ENCODE measurements at places on chromosomes 3 and 15.

GRCh38 chr15:39493424-39494067 lies 87.3 kb upstream of the THBS1 start:
- no peak for DNase-seq

DNA sequence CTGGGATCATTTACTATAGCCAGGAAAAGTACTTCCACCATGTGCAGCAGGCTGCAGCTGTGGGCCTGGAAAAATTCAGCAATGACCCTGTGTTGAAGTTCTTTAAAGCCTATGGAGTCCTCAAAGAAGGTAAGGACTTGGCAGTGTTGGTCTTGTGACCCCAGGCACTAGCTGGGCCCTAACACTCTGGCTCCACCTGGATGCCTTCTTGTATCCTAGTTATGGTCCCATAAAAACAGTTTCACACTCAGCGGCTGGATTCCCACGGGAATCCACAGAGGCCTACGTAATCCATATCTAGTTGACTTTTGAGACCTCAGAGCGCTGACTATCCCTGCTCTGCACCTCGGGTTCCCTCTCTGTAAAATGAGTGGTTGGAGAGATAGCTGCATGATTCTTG lies 1.6 kb downstream of the TTC21A start:
- DNase-seq = no peak

- DNase-seq = no peak
Observed at GRCh38 chr3:14318646-14319045, 83.8 kb upstream of the SLC6A6 start.

- DNase-seq = no peak
Observed at GRCh38 chr15:64634027-64634426, 141.4 kb downstream of the RBPMS2 start.

DNA sequence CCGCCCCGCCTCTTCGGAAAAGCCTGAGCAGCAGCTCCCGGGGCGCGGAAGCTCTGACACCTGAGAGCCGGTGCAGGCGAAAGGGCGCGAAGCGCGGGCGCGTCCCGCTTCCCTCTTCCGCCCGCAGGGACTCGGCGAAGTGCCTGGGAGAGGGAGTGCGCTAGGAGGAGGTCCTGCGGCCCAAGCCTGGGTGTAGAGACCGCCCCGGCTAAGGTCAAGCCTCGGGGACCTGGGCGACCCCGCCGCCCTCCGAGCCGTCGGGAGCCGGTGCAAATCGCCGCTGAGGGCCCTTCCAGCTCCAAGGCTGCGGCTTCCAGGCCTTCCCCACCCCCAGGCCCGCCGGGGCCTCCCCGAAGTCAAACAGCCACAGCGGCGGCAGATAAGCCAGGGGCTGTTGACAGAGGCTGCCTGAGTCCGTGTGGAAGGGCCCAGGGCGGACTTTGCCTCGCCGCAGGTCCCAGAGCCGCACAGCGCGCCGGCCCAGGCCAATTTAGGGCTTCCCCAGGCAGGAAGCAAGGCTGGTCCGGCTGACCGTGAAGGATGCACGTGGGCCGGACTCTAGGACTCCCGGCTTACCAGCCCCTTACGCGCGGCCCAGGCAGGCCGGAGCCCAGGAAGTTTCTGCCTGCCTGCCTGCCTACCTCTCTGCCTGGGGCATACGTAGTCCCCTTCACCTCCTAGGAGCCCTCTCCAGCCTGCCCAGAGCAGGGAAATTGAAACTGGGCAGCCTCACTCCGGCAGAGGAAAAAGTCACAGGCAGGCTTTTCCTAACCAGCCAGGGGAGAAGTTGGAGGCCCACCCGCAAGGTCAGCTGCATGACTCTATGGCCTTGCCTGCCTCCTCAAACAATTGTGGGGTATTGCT lies 2.3 kb downstream of the ITPKA start:
- no peak for DNase-seq

GRCh38 chr15:31402511-31403056 lies 75.9 kb downstream of the KLF13 start:
- peak; percentile 66 for DNase-seq

DNA sequence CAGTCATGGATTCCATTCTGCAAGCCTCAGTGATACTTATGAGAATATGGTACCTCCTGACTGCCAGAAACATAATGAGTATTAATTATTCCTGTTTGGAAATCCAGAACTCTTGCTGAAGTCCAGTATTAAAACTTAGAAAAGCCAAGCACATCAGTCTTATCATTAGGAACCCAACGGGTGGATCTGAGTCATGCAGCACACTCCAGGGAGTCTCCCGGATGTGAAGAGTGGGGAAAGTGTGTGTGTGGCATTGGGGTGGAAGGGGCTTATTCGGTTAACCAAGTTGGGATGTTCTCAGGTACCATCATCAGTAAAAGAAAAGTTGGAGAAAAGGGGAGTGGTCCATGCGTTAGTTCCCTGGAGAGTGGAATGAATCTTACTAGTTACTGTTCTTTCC lies 181.1 kb downstream of the PLCL2 start:
- DNase-seq = no peak

- peak; percentile 10 for DNase-seq
Observed at GRCh38 chr3:107450254-107450893, 72.4 kb upstream of the BBX start.

DNA sequence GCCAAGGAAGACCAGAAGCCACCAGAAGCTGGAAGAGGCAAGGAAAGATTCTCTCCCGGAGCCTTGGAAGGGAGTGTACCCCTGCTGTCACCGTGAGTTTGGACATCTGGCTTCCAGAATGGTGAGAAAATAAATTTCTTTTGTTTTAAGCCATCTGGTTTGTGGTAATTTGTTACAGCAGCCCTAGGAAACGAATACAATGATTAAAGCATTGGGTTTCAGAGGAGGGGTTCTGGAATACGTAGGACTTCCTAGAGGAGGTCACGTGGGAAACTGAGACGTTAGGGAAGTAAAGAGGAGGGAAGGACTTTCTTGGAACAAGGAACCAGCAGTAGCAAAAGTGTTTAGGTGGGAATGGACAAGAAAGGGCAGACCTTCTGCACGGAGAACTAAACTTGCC lies 377.7 kb downstream of the IL20RB start:
- DNase-seq = no peak

- DNase-seq = no peak
Observed at GRCh38 chr3:54443561-54444161, 321.3 kb downstream of the CACNA2D3 start.

- no peak for DNase-seq
Observed at GRCh38 chr3:187888701-187889100, 143.4 kb upstream of the BCL6 start.

DNA sequence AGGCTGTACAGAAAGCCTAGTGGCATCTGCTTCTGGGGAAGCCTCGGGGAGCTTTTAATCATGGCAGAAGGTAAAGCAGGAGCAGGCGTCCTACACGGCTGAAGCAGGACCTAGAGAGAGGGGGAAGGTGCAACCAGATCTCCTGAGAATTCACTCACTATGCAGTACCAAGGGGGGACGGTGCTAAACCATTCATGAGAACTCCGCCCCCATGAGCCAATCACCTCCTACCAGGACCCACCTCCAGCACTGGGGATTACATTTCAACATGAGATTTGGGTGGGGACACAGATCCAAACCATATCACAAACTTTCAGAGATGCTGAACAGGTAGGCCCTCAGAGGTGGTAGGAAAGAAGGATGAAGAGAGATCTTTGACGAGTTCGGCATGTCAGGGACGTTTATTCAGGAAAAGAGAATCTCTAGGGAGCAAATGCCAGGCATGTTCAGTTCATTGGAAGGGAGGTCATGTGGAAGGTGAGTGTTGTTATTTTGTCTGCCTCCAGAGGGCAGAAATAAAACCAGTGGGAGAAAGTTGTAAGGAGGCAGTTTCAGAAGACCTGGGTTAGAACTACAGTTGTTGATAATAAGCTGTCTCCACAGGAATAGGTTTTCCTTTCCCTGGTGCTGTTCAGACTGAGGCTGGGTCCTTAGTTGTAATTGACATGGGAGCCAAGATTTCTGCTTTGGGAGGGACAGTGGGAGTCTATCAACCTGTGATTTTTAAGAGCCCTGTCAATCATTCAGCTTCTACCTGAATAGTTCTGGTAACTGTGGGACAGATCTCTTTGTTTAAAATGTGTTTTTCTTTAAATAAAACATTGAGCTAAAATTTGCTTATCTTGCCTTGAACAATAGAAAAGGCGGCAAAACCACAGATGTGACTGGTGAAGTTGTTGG lies 4.3 kb upstream of the FNDC3B start:
- peak; percentile 23 for DNase-seq

- DNase-seq = no peak
Observed at GRCh38 chr3:134680796-134681521, 30.1 kb upstream of the KY start.

- DNase-seq = no peak
Observed at GRCh38 chr3:160747422-160747821, 8.6 kb upstream of the PPM1L start.

GRCh38 chr3:30285188-30286006 lies 321.0 kb upstream of the TGFBR2 start:
- DNase-seq = peak; percentile 47

GRCh38 chr15:28037969-28038590 lies 61.0 kb downstream of the OCA2 start:
- DNase-seq = no peak

GRCh38 chr15:51180011-51180410 lies 85.3 kb upstream of the TNFAIP8L3 start:
- no peak for DNase-seq

GRCh38 chr15:39313467-39313866 lies 267.4 kb upstream of the THBS1 start:
- no peak for DNase-seq

DNA sequence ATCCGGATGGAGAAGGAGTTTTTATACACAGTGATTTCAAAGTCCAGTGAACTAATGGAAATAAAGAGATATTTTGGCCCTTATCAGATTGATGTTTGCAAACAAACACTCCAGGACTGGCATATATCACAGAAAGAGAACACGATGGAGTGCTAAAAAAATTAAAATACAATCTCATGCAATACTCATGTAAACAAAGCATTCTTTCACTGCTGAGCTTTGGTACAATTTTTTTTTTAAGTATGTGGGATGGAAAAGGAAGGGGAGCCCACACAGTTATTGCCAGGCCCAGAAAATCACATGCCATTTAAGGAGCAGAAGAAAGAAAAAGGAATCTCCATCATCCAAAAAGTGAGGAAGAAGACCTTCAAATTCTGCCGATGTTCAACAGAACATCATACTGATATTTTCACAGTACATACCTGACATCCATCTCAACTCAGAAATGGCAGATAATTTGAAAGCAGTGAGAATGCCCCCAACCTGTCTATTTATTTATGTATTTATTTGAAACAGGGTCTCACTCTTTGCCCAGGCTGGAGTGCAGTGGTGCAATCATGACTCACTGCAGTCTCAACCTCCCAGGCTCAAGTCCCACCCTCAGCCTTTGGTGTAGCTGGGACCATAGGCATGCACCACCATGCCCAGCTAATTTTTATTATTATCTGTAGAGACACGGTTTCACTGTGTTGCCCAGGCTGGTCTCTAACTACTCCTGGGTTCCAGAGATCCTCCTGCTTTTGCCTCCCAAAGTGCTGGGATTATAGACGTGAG lies 107.5 kb upstream of the SLC2A2 start:
- DNase-seq = no peak

- no peak for DNase-seq
Observed at GRCh38 chr3:46082849-46083248, 55.6 kb upstream of the XCR1 start.

GRCh38 chr15:69338535-69339213 lies 40.0 kb downstream of the PAQR5 start:
- no peak for DNase-seq

- DNase-seq = no peak
Observed at GRCh38 chr15:45635191-45635638, 386 bp downstream of the SQOR start.

DNA sequence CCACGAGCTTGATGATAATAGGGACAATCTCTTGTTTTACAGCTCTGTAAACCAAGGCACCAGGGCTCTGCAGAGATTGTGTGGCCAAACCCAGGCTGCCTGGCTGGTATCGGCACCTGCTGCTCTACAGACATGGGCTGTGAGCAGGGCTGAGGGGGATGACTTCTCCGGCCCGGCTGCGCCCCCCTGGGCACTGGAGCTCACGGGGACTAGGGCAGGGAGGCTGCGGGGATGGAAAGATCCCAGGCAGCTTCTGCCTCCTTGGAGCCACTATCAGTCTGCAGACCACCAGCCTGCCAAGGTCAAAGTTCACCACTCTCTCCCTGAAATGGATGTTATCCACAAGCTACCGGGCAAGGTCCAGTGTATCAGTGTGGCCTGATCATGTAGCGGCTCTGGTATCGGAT lies 22.0 kb upstream of the PIGZ start:
- DNase-seq = no peak

GRCh38 chr3:131731709-131732108 lies 228.9 kb upstream of the MRPL3 start:
- DNase-seq = no peak

- peak; percentile 93 for DNase-seq
Observed at GRCh38 chr3:113231827-113232253, 20.5 kb downstream of the BOC start.

GRCh38 chr15:52790169-52790708 lies at the start of gene ONECUT1:
Gene ONECUT1 (minus strand): TSS chr15:52790336. CDS start chr15:52789884, 452 bp downstream.
- DNase-seq = peak; percentile 25

- peak; percentile 25 for DNase-seq
Observed at GRCh38 chr3:159232966-159233365, 431.1 kb downstream of the MFSD1 start.

GRCh38 chr3:56122911-56123310 lies 345.4 kb downstream of the ERC2 start:
- no peak for DNase-seq

GRCh38 chr3:157160658-157161424 lies 894 bp upstream of the CCNL1 start:
- peak; percentile 92 for DNase-seq

DNA sequence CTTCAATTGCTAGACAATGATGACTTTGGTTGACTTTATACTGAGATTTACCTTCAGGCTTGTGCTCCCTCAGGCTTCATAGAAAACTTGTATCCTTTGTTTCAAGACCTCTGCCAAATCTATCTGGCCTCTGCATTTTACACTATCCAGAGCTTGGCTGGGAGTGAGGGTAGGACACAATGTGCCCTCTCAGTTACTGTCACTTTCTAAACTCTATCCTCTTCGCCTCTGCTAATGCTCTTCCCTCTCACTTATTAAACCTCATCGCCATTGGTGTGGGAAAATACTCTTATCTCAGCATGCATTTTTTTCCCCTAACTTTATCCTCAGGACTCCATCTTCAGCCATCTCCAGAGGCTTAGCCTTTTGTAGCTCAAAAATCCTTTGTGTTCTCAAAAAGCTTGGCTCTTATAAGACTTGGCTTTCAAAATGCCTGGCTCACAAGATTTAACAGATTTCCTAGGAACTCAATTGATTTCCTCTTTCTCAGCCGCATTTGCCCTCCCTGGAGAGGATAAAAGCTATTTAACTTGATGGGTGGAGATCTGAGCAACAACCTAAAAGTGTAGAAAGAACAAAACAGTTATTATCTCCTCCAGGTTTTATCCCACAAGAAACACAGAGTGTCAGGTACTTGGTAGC lies 28.3 kb downstream of the SUCNR1 start:
- no peak for DNase-seq

GRCh38 chr3:57820479-57820878 lies 64.4 kb downstream of the SLMAP start:
- DNase-seq = no peak

GRCh38 chr3:134299888-134300206 lies 49.2 kb upstream of the RYK start:
- DNase-seq = no peak

Data from fibroblast of skin of right quadriceps (primary cell).